ENCODE measurements at places on chromosomes 2 and 18. TPM values are rescaled to one million over a fixed set of nuclear protein-coding genes. Genes with fewer than 3 reads are reported as not detected.
A peak's percentile ranks its signal among the peaks of the same experiment; 100 is the strongest.

DNA sequence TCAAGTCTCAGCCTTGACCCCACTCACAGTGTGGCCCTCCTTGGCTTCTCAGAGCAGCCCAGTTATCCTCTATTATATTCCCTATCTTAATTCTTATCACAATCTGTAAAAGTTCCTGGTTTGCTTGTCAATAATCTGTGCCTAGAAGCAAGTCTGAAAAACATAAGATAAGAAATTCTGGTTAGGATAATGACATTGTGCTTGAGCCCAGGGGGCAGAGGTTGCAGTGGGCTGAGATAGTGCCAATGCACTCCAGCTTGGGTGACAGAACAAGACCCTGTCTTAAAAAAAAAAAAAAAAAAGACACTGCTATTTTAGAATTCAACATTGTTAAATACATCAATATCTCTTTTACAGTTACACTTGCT lies 63.9 kb downstream of the TMEM131 start:
- DNase-seq, result no peak

GRCh38 chr18:57094175-57094574 lies 52.7 kb upstream of the BOD1L2 start:
- DNase-seq, result no peak

GRCh38 chr18:80147037-80147417 lies 38.0 kb downstream of the ADNP2 start:
- peak; percentile 44 for DNase-seq

DNA sequence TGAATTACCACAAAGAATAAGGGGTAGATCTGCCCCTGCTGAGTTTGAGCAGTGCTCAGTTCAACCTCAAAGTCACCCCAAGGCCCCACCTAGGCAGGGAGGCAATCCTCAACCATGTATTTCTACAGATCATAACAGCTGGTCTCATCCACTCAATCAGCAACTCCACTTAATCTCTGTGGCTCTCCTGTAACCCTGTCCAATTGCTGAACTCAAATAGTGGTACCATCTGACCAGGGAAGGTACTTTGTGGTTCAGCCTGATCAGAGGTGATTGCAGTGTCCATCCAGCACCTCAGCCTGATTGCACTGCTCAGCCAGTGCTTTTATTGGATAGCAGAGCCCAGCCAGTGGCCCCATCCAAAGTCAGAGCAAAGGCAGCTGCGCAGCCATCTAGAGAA lies 91.0 kb upstream of the SLC4A10 start:
- DNase-seq, result no peak

DNA sequence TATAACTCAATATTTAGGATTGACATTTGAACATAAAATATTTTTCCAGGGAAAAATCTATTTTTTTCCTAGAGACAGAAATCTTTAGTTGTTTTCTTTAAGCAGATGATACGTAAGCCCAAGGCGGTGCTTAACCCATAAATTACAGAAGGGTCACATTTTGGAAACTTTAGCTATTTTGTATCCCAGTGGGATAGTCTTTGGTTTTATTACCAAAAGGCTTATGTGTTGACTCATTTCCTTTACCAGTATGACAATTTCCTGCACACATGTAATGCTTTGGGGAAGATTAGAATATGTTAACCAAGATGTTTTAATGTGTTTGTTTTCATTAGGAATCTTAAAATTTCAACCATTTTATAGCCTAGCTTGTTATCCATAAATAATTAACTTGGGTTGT lies 24.8 kb downstream of the DYNC1I2 start:
- DNase-seq, result peak; percentile 90

GRCh38 chr18:58552896-58553295 lies 76.0 kb downstream of the ALPK2 start:
- DNase-seq, result no peak

DNA sequence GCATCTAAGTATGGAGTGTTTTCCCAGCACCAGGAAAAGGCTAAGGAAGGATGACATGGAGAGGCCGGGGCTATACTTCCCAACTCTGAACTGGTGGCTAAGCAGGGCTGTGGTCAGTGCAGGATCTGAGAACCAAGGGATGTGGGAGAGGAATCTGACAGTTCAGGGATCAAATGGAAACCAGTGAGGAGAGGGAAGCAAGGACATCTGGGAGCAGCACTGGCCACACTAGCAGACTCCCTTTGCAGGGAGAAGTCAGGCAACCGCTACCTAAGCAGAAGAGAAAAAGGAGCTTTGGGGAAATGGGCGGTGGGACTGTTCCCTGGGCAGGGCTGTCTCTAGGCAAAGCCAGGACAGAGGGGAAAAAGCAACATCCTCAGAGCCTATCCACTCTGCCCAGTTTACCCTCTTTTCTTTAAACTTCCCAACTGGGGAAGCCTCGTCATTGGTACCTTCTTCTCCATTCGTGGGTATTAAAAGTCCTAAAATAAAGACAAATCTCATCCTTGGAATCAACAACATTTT lies 105.8 kb upstream of the MEIS1 start:
- DNase-seq, result no peak

- DNase-seq, result no peak
Measured at GRCh38 chr2:226671141-226671676, 128.4 kb downstream of the IRS1 start.

REG1B gene
- not detected for total RNA-seq

TFCP2L1 gene
- total RNA-seq, result 0.28 TPM

SPOPL gene
- total RNA-seq, result 20.2 TPM

SAG gene
- total RNA-seq, result 0.19 TPM

SOX11 gene
- not detected for total RNA-seq

All from dermis blood vessel endothelial cell (primary cell).